ENCODE measurements at places on chromosomes 2 and 18. TPM values are rescaled to one million over a fixed set of nuclear protein-coding genes. Genes with fewer than 3 reads are reported as not detected.

RAPGEF4 gene
- 13.9 TPM for total RNA-seq

GPR55 gene
- not detected for total RNA-seq

DUSP28 gene
- total RNA-seq, result 2.0 TPM

SCN3A gene
- 33.1 TPM for total RNA-seq

TYW5 gene
- total RNA-seq, result 4.4 TPM

SKA1 gene
- 1.4 TPM for total RNA-seq

TUBA3E gene
- total RNA-seq, result not detected

FAM161A gene
- total RNA-seq, result 0.99 TPM
